HFFc6 (cell line): ENCODE measurements at places on chromosomes 12 and 14. TPM values are rescaled to one million over a fixed set of nuclear protein-coding genes. Genes with fewer than 3 reads are reported as not detected.

Gene ANG
- total RNA-seq: 3.1 to 3.7 TPM (median 3.2 TPM) in 3 replicates

- H3K27ac ChIP-seq: no peak overlapping the region
- no peaks in the 10 kb centered on the region for H3K4me1 ChIP-seq
- H3K36me3 ChIP-seq: no peaks in the 10 kb centered on the region
- H3K4me3 ChIP-seq: no peak overlapping the region
- H3K27me3 ChIP-seq: peaks cover 43% of the 10 kb centered on the region
Observed at GRCh38 chr12:52598966-52599365, 2.3 kb downstream of the KRT72 start.

Gene ACSM4
- total RNA-seq: not detected in 3 replicates

- no peak for DNase-seq
- H3K4me1 ChIP-seq: no peaks in the 10 kb centered on the region
- no peaks in the 10 kb centered on the region; the same call in 1 of the 2 replicates for H3K36me3 ChIP-seq
- no peak overlapping the region for H3K27ac ChIP-seq
- H3K4me3 ChIP-seq: no peak overlapping the region
Observed at GRCh38 chr14:104358528-104359300, 220.3 kb downstream of the KIF26A start.

- no peaks in the 10 kb centered on the region; the same call in 1 of the 2 replicates for H3K27me3 ChIP-seq
- no peak overlapping the region for H3K27ac ChIP-seq
- no peak overlapping the region for H3K4me3 ChIP-seq
- H3K36me3 ChIP-seq: peaks cover 5% of the 10 kb centered on the region
Observed at GRCh38 chr14:56896922-56897321, 86.6 kb upstream of the OTX2 start.

Gene PTPRQ
- 3.5 to 4.5 TPM (median 3.5 TPM) in 3 replicates for total RNA-seq

GRCh38 chr14:105528586-105529318 lies 2.4 kb downstream of the TMEM121 start:
- no peaks in the 10 kb centered on the region for H3K36me3 ChIP-seq
- no peaks in the 10 kb centered on the region for H3K4me1 ChIP-seq
- H3K27me3 ChIP-seq: peaks cover 12% of the 10 kb centered on the region; the same call in 1 of the 2 replicates
- H3K4me3 ChIP-seq: no peak overlapping the region

- H3K27me3 ChIP-seq: peaks cover 5% of the 10 kb centered on the region; the same call in 1 of the 2 replicates
- no peak for DNase-seq
- no peak overlapping the region for H3K27ac ChIP-seq
- no peaks in the 10 kb centered on the region for H3K36me3 ChIP-seq
Observed at GRCh38 chr12:92462049-92462448, 240.7 kb upstream of the PLEKHG7 start.

GRCh38 chr14:54766276-54767138 lies 136.1 kb downstream of the GCH1 start:
- peak overlapping the region; percentile 69 for H3K27ac ChIP-seq
- peaks cover 48% of the 10 kb centered on the region for H3K36me3 ChIP-seq
- H3K27me3 ChIP-seq: peaks cover 8% of the 10 kb centered on the region
- DNase-seq: no peak

Gene HSPB8
- 19.9 to 40.1 TPM (median 29.8 TPM) in 3 replicates for total RNA-seq
